Activated naive CD8-positive, alpha-beta T cell treated with anti-CD3 and anti-CD28 coated beads, Interleukin-2, amount 50 U/mL, for 16 hours (primary cell): ENCODE measurements at places on chromosomes 13 and 19.

GRCh38 chr19:31519256-31519655, 170.0 kb upstream of the TSHZ3 start:
- DNase-seq, result no peak

DNA sequence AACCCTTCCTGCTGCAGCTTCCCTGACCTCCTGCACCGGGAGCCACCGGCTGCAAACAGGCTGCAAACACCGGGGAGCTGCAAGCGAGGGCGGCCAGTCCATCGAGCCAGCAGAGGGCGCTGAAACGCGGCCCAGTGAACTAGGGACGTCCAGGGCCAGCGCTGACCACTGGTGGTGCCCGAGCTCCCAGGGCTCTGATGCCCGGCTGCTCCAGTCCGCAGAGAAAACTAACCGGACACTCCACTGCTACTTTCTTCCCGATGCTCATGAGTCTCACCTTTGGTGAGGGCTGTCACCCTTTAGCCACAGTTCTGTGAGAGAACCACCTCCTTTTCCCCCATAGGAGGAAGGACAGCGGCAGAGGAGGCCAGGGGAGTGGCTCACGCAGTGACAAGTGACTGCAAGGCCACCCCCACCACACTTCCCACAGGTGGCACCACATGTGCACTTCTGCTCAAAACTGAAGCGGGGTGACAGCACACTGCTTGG, 82.8 kb upstream of the MTIF3 start:
- peak; percentile 7 for DNase-seq

DNA sequence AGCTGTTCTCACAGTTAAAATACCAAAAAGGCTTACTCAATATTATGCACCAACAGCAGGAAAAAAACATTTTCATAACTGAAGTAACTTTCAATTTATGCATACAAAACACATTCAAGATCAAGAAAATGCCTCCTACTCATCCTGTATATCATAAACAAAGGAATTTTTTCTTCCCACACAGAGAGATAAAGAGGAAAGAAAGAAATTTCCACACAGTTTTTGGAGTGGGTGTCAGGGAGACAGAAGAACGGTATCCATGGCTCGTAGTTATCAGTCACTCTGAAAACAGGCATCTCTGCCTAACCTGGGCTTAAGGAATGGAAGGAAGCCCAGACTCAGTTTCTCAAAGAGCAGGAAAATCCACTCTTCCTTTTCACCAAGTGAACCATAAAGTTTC, 92.4 kb upstream of the SIAH3 start:
- DNase-seq, result no peak

- DNase-seq, result no peak
These were observed 232.0 kb upstream of the SPRY2 start for GRCh38 chr13:80572923-80573316.

GRCh38 chr13:46296115-46296822, 84.5 kb downstream of the LRRC63 start:
- no peak for DNase-seq

GRCh38 chr13:113658836-113659235, 838 bp upstream of the ATP4B start:
- DNase-seq, result no peak

DNA sequence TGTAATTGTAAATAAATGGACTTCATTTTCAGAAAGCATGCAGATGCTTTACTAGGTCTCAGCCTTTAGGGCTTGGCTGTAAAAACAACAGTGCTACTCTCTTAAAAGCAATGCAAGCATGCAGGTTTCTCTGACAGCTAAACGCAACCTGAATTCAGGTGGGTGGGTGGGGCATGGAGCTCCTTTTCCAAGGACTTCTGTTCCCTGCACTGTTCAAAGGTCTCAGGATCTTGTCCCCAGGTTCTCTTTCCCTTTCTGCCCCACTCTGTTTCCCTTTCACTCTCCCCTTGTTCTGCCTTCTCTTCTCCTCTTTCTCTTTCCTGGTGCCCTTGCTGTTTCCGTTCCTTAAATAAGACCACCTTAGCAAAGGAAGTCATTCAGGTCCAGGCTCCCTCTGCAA, 1527.5 kb upstream of the SLC10A2 start:
- no peak for DNase-seq

- no peak for DNase-seq
These were observed 72.4 kb upstream of the RGCC start for GRCh38 chr13:41384749-41385503.

DNA sequence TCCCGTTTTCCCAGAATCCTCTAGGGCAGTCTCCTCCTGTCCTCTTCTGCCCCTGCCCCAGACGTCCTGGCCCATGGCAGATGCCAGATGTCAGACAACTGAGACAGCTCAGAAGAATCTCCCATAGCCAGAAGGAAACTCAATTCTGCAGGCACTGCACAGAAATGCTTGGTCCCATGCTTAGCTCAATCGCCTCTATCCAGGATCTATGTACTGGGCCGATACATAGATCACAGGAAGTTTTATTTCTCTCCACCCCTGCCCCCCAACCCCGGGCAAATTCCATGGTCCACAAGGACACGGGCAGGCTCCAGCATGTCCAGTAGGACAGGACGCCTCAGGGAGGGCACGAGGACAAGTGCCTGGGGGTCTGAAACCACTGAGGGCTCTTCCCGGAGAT, 4.8 kb downstream of the MBD3 start:
- DNase-seq, result no peak
